Left lung (tissue), 14 donors: ENCODE measurements at places on chromosomes 12 and 14. TPM values are rescaled to one million over a fixed set of nuclear protein-coding genes. Genes with fewer than 3 reads are reported as not detected.

- H3K27ac ChIP-seq, result no peak overlapping the region
- peaks cover 18% of the 10 kb centered on the region for H3K4me1 ChIP-seq
- no peaks in the 10 kb centered on the region for H3K27me3 ChIP-seq
- H3K36me3 ChIP-seq, result no peaks in the 10 kb centered on the region
- no peak overlapping the region for H3K4me3 ChIP-seq
Measured at GRCh38 chr12:108782971-108783370, 51.7 kb upstream of the CORO1C start.

DNA sequence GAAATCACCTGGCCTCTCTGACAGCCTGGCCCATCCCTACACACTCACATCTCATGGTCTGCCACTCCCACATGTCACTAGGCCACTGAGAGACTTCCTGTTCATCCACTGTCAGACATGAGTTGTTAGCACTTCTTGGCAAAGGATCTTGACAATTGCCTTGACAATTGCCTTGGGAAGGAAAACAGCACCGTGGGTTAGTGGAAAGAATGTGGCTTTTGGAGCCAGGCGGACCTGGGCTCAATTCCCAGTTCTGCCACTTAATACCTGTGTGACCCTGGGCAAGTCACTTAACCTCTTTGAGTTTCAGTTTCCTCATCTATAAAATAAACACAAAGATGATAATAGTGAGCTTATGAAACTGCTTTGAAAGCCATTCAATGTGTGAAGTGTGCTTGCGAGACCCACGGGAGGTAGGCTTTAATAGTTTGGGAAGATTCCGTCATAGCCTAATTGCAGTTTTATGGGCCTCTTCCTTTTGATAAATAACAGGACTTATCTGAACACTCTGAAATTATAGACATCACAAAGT, 250.4 kb downstream of the C12orf75 start:
- no peak overlapping the region for H3K27ac ChIP-seq
- H3K27me3 ChIP-seq, result no peaks in the 10 kb centered on the region

DNA sequence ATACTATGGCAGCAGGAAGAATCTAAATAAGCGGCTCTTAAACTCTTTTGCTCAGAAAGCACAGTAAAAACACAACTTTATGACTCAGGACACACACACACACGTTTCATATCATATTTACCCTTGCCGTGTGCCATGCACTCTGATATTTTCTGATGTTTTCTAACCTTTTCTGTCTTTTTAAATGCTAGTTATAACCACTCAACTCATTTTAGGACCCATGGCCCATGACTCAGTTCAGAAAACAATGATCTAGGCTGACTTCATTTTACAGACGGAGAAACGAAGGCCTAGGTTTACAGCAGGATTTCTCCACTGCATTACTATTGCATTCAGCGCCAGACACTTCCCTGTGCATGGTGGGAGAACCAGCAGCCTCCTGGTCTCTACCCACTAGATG, 9.1 kb downstream of the VWF start:
- no peaks in the 10 kb centered on the region for H3K36me3 ChIP-seq
- H3K4me1 ChIP-seq, result peaks cover 17% of the 10 kb centered on the region
- H3K4me3 ChIP-seq, result no peak overlapping the region
- H3K27ac ChIP-seq, result peak overlapping the region; percentile 50
- no peaks in the 10 kb centered on the region for H3K27me3 ChIP-seq

DNA sequence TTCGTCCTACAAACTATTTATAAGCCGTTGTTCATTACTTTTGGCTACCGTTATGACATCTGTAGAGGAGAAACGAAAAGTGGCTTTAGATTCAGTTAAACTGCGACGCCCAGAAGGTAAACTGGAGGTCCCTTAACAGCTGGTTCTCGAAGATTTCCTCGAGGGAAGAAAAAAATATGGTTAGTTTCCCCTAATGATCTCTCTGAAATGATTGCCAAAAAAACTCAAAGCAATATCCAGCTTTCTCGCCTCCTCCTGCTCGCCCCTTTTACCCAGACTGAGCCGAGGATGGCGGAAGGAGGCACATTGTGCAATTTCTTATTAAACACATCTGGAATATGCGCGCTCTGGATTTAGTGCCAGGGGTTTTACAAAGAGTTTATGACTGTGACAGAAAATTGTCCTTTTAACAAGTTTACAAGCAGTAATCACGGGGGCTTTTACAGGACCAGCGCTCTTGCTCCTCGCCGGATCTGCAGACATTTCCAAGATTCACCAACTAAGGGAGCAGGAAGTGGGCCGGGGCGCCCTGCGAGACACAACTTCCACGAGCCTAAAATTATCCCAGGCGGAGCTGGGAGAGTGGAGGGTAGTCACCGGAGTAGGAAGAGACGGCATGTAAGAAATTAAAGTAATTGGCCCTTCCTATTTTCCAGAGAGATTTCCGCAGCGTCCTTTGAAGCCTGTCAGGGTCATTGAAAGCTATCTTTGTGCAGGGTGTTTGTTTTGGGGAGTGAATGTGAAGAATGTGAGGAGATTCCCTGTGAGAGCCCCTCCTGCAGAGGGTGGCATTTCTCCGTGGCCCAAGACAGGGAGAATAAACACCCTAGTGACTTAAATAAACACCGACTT, 5.6 kb downstream of the SIX1 start:
- H3K27me3 ChIP-seq, result peaks cover 100% of the 10 kb centered on the region
- peaks cover 31% of the 10 kb centered on the region for H3K4me1 ChIP-seq
- DNase-seq, result no peak

- no peaks in the 10 kb centered on the region for H3K36me3 ChIP-seq
- H3K27ac ChIP-seq, result peak overlapping the region; percentile 82
- no peak overlapping the region for H3K4me3 ChIP-seq
- no peak for DNase-seq
Measured at GRCh38 chr14:105069871-105070759, 4.9 kb upstream of the GPR132 start.

DNA sequence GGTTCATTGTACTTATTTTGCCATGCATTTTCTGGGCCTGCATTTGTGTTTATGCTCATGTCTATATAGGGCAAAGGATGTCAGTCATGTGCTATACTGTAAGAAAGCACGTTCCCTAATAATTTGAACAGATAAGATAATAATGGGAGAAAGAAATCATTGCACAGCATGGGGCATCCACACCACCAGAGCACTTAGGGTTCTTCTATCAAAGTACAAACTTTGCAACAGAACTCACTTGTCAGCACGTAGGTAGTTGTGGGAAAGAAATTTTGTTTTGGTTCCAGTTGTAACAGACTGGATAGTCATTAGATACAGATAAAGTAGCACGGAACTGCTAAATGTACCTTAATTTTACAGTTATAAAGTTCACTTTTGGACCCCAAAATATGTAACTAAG, 10.1 kb downstream of the PPP1CC start:
- peaks cover 68% of the 10 kb centered on the region for H3K36me3 ChIP-seq
- DNase-seq, result no peak
- no peaks in the 10 kb centered on the region for H3K27me3 ChIP-seq
- no peak overlapping the region for H3K4me3 ChIP-seq
- peaks cover 16% of the 10 kb centered on the region for H3K4me1 ChIP-seq

- no peaks in the 10 kb centered on the region for H3K4me1 ChIP-seq
- H3K4me3 ChIP-seq, result no peak overlapping the region
- no peak for DNase-seq
- H3K27ac ChIP-seq, result no peak overlapping the region
- no peaks in the 10 kb centered on the region for H3K36me3 ChIP-seq
Measured at GRCh38 chr12:113862590-113863454, 103.3 kb downstream of the RBM19 start.

GRCh38 chr12:49298160-49298559, 3.2 kb downstream of the PRPH start:
- H3K27ac ChIP-seq, result no peak overlapping the region
- H3K4me1 ChIP-seq, result peaks cover 14% of the 10 kb centered on the region
- peaks cover 45% of the 10 kb centered on the region for H3K27me3 ChIP-seq
- H3K36me3 ChIP-seq, result no peaks in the 10 kb centered on the region
- no peak for DNase-seq

- no peaks in the 10 kb centered on the region for H3K27me3 ChIP-seq
- H3K4me1 ChIP-seq, result no peaks in the 10 kb centered on the region
- DNase-seq, result no peak
- no peaks in the 10 kb centered on the region for H3K36me3 ChIP-seq
Measured at GRCh38 chr14:61841145-61841544, 78.9 kb downstream of the SNAPC1 start.

GRCh38 chr14:94066089-94066676, 14.8 kb downstream of the DDX24 start:
- peaks cover 15% of the 10 kb centered on the region for H3K4me1 ChIP-seq
- no peaks in the 10 kb centered on the region for H3K27me3 ChIP-seq
- no peak overlapping the region for H3K4me3 ChIP-seq
- H3K36me3 ChIP-seq, result no peaks in the 10 kb centered on the region

- no peaks in the 10 kb centered on the region for H3K27me3 ChIP-seq
- DNase-seq, result no peak
- H3K4me3 ChIP-seq, result no peak overlapping the region
- no peaks in the 10 kb centered on the region for H3K36me3 ChIP-seq
- H3K4me1 ChIP-seq, result no peaks in the 10 kb centered on the region
Measured at GRCh38 chr14:40574780-40575179, 1031.9 kb upstream of the LRFN5 start.

The TTC9 gene
- 9.2 TPM for total RNA-seq

The UNG gene
- 22.4 TPM for total RNA-seq

The TMTC1 gene
- 37.7 TPM for total RNA-seq

The VRK1 gene
- 9.7 TPM for total RNA-seq

The SRGAP1 gene
- 15.6 TPM for total RNA-seq
